ENCODE measurements at places on chromosomes 1 and 21.

- no peak for DNase-seq
Measured at GRCh38 chr1:145425436-145426029, at the start of gene NBPF20. TSS of gene NBPF20 (minus strand) at chr1:145425603. CDS start at chr1:145405272, 20,331 bp downstream.

GRCh38 chr1:153483776-153484175 is 23.3 kb upstream of the S100A7 start:
- DNase-seq, result no peak

DNA sequence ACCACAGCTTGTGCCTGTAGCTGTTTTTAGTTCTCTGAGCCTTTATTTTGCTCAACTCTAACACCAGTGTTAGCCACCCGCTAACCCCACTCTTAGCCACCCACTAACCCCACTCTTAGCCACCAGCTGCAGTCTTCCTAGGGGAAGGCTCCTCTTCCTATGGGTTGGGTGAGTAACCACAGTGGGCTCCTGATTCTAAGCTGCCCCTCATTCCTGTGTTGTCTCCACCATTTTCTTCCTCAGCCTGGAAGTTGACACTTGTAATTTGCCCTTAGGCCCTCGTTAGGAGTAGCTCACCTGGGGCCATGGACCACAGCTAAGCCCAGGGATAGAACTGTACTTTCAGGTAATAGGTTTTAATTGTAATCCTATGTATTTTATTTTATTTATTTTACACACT is 782.9 kb upstream of the TPTE start:
- no peak for DNase-seq

DNA sequence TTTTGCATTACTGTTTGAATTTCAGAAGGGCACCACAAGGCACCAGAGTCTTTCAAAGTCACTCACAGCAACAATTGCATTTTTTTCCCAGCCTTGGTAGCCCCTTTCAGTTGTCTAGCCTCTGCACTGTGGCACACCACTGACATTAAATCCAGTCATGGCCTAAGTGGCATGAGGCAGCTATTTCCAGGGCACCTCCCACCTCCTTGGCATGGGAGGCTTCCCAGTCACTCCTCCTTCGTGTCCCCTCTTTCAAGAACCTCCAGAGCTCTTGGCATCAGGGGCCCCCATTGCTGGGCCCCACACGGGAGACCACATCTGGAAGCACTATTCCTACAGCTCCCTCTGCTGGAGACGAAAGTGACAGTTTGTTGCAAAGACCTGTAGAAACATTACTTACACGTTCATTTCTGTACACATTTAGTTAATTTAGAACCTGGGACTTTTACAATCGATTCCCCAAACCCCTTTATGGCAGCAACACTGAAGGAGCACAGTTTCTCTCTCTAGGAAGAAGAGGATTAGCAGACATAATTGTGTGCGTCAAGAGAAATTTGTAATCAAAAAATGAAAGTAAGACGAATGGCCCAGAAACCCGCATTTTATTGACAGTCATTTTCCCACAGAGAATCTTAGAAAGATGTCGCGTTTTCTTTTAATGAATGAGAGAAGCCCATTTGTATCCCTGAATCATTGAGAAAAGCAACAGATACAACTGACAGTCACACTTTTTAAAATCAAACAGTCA is 5.7 kb upstream of the CHD5 start:
- no peak for DNase-seq

- no peak for DNase-seq
Measured at GRCh38 chr1:65813956-65814355, 21.3 kb downstream of the PDE4B start.

Measured in AG09309 (cell line).